ENCODE measurements at places on chromosomes 5 and 9. TPM values are rescaled to one million over a fixed set of nuclear protein-coding genes. Genes with fewer than 3 reads are reported as not detected.

Gene PHF24
- 0.26 TPM for total RNA-seq

Gene GABRA6
- not detected for total RNA-seq

Gene TRIM7
- 41.8 TPM for total RNA-seq

Gene OGN
- total RNA-seq: not detected

Gene SNCB
- total RNA-seq: 1.2 TPM

Gene CLIC3
- total RNA-seq: 1.7 TPM

Measured in A549 treated with CpdA at 1 μM for 4 hours (cell line).